ENCODE measurements at places on chromosomes 3 and 15.

GRCh38 chr3:42780892-42781700, 8.0 kb upstream of the CCDC13 start:
- H3K36me3 ChIP-seq = peaks cover 16% of the 10 kb centered on the region
- no peaks in the 10 kb centered on the region for H3K4me1 ChIP-seq
- H3K27me3 ChIP-seq = no peaks in the 10 kb centered on the region
- no peak overlapping the region for H3K4me3 ChIP-seq

DNA sequence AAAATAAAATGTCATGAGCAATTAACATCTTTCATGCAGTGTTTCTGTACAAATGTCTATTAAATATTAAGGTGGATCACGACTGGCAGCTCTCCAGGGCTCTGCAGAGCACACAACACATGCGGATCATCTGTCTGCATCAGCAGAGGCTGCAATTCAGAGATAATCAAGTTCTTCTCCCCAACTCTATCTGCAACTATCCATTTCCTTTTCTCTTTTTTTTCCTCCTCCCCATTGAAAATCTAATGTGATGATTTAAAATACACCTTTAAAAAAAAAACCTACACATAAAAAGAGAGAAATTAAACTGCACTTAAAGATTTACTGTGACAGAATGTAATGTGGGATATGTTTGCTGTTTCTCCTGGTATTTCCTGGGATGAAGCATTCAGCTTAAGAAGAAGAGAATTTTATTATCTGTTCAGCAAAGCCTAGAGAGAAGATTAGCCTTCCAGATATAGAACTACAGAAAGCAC, 352.6 kb upstream of the CCDC54 start:
- no peaks in the 10 kb centered on the region for H3K27me3 ChIP-seq
- no peaks in the 10 kb centered on the region for H3K4me1 ChIP-seq
- no peak overlapping the region for H3K27ac ChIP-seq
- no peak overlapping the region for H3K4me3 ChIP-seq

DNA sequence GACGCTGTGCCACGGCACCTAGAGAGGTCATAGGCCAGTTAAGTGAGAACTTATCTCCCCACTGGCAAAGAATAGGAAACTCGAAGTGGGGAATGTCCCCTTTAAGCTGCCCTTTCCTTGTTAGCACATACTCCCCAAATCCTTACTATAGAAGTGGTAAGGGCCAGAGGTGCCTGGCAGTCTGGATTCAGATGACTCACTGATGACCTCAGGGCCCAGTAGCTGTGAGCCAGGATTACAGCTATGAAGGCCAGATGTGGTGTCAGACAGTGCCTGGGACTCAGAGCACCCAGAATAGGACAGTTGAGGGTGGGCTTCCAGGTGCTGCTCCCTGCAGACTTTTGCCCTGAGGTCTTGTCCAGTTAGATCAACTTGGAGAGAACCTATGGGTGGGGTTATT, 37.7 kb downstream of the PDIA5 start:
- H3K4me1 ChIP-seq = no peaks in the 10 kb centered on the region
- H3K36me3 ChIP-seq = peaks cover 8% of the 10 kb centered on the region
- no peaks in the 10 kb centered on the region for H3K27me3 ChIP-seq
- no peak overlapping the region for H3K27ac ChIP-seq
- no peak overlapping the region for H3K4me3 ChIP-seq
- no peak for DNase-seq

GRCh38 chr3:156693166-156693565, 18.8 kb downstream of the TIPARP start:
- H3K4me3 ChIP-seq = no peak overlapping the region
- H3K27me3 ChIP-seq = no peaks in the 10 kb centered on the region
- peaks cover 52% of the 10 kb centered on the region for H3K36me3 ChIP-seq
- peak overlapping the region; percentile 26 for H3K27ac ChIP-seq
- DNase-seq = no peak

DNA sequence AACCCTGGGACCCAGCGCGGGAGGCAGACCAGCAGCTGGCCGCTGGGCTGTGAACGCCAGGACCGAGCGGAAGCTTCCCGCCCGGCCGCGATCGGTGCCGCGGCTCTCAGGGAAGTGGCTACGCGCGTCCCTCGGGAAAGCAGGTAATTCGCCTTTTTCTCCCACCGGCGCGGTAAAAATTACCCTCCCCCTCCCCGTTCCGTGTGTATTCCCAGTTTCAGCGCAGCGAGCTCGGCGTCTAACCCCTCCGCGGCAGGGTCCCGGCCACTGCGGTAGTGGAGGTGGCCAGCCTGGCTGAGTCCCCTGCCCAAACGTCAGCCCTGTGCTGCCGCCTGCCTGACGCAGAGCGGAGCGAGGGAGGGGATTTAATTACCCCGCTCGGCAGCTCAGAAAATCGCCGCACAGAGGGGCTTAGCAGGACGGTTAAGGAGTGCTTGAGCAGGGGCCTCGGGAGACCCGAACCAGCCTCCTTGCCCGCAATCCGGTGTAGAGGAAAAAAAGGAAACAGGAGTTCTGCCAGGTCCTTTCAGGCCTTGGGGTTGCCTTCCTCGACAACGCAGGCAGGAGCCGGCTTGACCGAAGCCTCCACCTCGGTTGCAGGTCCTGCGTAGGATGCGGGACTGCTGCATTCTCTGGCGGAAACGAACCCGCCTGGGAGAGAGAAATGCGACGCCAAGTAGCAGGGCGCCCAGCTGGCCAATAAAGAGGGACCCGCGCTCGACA, 2.9 kb downstream of the GATA2 start:
- H3K36me3 ChIP-seq = peaks cover 14% of the 10 kb centered on the region
- H3K27ac ChIP-seq = no peak overlapping the region
- DNase-seq = no peak
- H3K27me3 ChIP-seq = peaks cover 80% of the 10 kb centered on the region

- no peak for DNase-seq
- H3K27ac ChIP-seq = no peak overlapping the region
- no peaks in the 10 kb centered on the region for H3K27me3 ChIP-seq
- H3K4me3 ChIP-seq = no peak overlapping the region
Measured at GRCh38 chr3:70308760-70309159, 3.7 kb downstream of the MDFIC2 start.

GRCh38 chr15:38565287-38565670, 665 bp upstream of the RASGRP1 start:
- H3K4me1 ChIP-seq = peaks cover 47% of the 10 kb centered on the region
- DNase-seq = no peak
- no peaks in the 10 kb centered on the region for H3K27me3 ChIP-seq
- peak overlapping the region; percentile 95 for H3K4me3 ChIP-seq

- no peaks in the 10 kb centered on the region for H3K4me1 ChIP-seq
- H3K27me3 ChIP-seq = peaks cover 73% of the 10 kb centered on the region
- H3K36me3 ChIP-seq = no peaks in the 10 kb centered on the region
- no peak overlapping the region for H3K4me3 ChIP-seq
- no peak overlapping the region for H3K27ac ChIP-seq
Measured at GRCh38 chr3:127366383-127366782, 78.5 kb upstream of the PRR20G start.

DNA sequence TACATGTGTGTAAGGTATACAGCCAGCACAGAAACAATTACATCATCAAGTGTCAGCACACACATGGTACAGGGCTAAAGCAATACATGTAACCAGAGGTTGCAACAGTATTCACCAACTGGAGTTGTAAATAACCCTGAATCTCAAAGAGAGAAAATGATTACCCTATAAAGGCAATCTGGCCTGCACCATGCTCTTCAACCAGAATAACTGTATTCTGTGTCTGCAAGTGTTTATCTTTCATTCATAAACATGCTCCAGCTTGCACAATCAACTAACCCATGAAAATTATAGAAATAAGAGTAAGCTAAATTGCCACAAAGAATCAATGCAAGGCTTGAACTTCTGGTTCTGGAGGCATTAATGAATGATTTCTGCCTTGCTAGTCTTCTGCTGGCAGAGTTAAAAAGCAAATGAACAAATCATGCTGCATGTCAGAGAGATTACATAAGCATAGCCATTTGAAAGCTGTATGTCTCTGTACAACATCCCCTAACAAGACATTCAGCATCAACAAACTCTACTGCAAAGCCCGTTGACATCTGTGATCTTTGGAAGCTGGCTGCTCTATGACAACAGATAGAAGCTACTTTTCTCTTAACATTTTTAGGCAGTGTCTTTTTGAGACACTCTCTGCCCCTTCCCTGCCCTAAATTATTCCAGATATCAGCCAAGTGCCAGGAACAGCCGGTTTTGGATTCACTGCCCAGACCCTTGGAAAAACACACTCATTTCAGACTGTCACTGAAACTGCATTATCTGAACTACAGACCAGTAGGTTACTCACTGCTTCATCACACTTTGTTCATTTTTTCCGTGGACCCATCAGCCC, 871.0 kb downstream of the OTOL1 start:
- no peak for DNase-seq
- no peak overlapping the region for H3K4me3 ChIP-seq
- no peaks in the 10 kb centered on the region for H3K27me3 ChIP-seq
- no peaks in the 10 kb centered on the region for H3K36me3 ChIP-seq
- H3K27ac ChIP-seq = no peak overlapping the region

DNA sequence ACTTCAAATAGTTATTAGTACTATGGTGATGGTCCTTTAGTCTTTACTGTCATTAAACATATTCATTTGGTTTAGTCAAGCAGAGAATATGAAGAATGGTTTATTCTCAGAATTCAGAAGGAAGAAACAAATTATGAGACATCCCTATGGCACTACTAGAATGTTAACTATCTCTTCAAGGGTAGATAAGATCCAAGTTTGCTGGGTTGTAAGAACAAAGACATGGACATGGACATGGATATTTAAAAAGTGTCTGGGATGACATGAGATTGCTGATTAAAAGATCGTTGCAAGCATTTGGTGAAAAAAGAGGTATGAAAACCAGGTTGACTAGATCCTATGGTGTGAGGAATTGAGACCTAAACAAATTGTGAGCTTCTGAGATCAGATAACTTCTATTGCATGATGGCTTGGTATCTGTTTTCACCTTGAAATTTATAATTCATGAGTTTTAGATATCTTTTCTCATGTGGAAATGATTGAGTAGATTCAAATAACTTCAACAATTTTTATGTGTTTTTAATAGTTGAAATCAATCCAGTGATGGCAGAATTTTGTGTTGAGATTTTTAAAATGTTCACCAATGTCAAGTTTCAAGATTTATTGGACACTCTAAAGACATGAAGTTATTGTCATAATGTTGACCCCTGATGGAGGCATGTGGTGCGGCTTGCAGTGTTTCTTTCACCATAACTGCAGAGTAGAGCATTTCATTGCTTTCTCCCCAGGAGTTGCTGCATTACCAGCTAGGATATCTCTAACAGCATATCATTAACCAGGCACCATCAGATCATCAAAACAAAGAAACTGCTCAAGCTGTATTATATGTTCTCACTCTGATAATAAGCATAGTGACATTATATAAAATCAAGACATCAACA, 72.6 kb downstream of the NAALADL2 start:
- H3K27ac ChIP-seq = no peak overlapping the region
- H3K4me1 ChIP-seq = no peaks in the 10 kb centered on the region
- H3K27me3 ChIP-seq = no peaks in the 10 kb centered on the region

GRCh38 chr3:88009066-88009465, 49.7 kb downstream of the CGGBP1 start:
- no peak overlapping the region for H3K4me3 ChIP-seq
- H3K4me1 ChIP-seq = no peaks in the 10 kb centered on the region
- H3K27me3 ChIP-seq = no peaks in the 10 kb centered on the region
- no peak overlapping the region for H3K27ac ChIP-seq
- H3K36me3 ChIP-seq = no peaks in the 10 kb centered on the region

DNA sequence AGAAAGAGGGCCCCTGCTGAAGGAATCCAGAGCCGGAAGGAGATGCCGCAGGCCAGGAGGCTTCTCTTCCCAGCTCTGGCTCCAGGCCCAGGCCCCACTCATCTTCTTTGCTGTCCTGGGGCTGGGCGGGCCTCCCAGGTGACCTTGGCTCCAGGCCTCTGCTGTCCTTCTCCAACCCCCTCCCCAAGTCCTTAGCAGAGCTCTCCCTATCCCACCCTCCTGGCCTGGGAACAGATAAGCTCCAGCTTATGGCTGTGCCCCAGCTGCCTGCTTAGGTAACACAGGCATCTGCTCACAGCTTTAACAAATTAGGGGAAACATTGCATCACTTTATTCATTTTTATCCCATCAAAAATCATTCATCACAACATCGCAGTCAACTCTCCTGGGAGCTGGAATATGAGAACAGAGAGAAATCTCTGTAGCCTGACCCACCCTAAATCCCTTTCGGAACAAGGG, 86.9 kb downstream of the SEMA5B start:
- H3K27me3 ChIP-seq = peaks cover 41% of the 10 kb centered on the region
- peak overlapping the region; percentile 32 for H3K4me3 ChIP-seq
- no peak for DNase-seq
- peak overlapping the region; percentile 72 for H3K27ac ChIP-seq

GRCh38 chr3:197541756-197542539, 13.8 kb downstream of the BDH1 start:
- H3K36me3 ChIP-seq = peaks cover 7% of the 10 kb centered on the region
- peaks cover 5% of the 10 kb centered on the region for H3K4me1 ChIP-seq
- no peak for DNase-seq
- H3K4me3 ChIP-seq = no peak overlapping the region
- H3K27me3 ChIP-seq = no peaks in the 10 kb centered on the region

GRCh38 chr3:150913133-150913922, 8.1 kb upstream of the MINDY4B start:
- H3K27me3 ChIP-seq = peaks cover 72% of the 10 kb centered on the region
- H3K27ac ChIP-seq = no peak overlapping the region
- no peak for DNase-seq
- H3K4me1 ChIP-seq = no peaks in the 10 kb centered on the region
